ENCODE measurements at places on chromosomes 13 and 19.

DNA sequence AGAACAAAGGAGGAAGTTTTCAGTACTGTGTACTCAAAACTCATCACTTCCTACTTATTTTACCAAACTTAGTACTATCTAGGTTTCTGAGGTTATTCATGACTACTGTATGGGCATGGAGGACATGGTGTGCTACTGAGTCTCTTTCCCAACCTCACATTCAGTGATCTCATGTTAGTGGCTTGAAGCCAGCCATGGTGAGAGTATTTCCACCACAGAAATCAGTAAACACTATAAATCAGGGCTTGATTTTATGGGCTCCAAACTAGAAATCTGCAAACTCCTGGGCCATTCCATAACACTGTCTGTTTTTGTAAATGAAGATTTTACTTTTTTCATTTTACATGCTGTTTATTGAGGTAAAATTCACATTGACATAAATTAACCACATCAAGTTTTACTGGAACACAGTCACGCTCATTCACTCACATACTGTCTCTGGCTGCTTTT, 19.7 kb downstream of the MED26 start:
- DNase-seq, result no peak

GRCh38 chr19:51594774-51595109, 23.7 kb downstream of the ZNF175 start:
- no peak for DNase-seq

- no peak for DNase-seq
These were observed 5.3 kb downstream of the VWA8 start for GRCh38 chr13:41955605-41956004.

- DNase-seq, result no peak
These were observed 257.8 kb downstream of the EFNB2 start for GRCh38 chr13:106277484-106278154.
